H9 (cell line): ENCODE measurements at places on chromosomes 12 and 14. TPM values are rescaled to one million over a fixed set of nuclear protein-coding genes. Genes with fewer than 3 reads are reported as not detected.

DNA sequence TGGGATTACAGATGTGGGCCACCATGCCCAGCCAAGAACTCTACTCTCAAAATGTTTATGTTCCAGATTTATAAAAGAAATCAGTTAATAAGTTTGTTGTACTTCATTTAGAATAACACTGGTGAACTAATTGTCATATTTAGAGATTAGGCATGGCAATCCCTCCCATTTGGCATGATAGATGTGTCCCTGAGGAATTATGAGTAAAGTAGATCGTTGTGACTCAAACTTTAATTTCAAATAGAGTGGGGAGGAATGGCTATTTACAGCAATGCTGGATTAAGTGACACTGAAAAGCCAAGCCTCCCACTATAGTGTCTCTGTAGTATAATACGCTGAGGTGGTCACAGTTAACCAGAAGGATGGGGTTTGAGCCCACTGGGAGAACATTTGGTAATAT lies 39.3 kb upstream of the RTRAF start:
- no peaks in the 10 kb centered on the region for H3K27me3 ChIP-seq
- no peak for DNase-seq
- no peak overlapping the region for H3K27ac ChIP-seq
- no peaks in the 10 kb centered on the region for H3K4me1 ChIP-seq

MIPOL1 gene
- 13.4 and 15.6 TPM in 2 replicates for total RNA-seq

DNA sequence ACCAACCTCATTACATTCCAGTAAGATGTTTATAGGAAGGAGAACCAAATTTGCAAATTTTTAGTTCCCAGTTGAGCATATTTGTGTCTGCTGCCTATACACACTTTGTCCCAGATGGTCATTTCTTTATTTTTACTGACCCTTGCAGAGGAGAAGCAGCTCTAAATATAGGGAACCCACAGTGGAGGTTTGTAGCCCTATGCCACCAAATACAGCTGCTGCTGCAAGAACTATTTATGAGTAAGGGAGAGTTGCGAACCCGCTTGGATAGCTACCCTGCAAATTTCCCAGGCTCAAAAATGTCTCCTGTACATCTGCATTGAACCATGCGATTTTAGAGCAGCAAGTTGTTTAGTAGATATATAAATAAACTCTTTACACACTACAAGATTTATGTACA lies 48.2 kb downstream of the NAV3 start:
- no peaks in the 10 kb centered on the region for H3K4me1 ChIP-seq
- no peaks in the 10 kb centered on the region for H3K27me3 ChIP-seq
- no peak overlapping the region for H3K4me3 ChIP-seq
- no peak for DNase-seq
- H3K36me3 ChIP-seq: no peaks in the 10 kb centered on the region

- DNase-seq: peak; percentile 34
- H3K36me3 ChIP-seq: no peaks in the 10 kb centered on the region
- H3K27me3 ChIP-seq: no peaks in the 10 kb centered on the region
- H3K4me1 ChIP-seq: peaks cover 10% of the 10 kb centered on the region; the same call in 1 of the 2 replicates
- no peak overlapping the region for H3K27ac ChIP-seq
Observed at GRCh38 chr14:98069712-98070171, 1202.3 kb downstream of the BCL11B start.

TTC8 gene
- total RNA-seq: 9.2 and 10.3 TPM in 2 replicates

GRCh38 chr12:6303071-6303470 lies 7.4 kb upstream of the PLEKHG6 start:
- no peak overlapping the region for H3K4me3 ChIP-seq
- H3K4me1 ChIP-seq: no peaks in the 10 kb centered on the region
- H3K36me3 ChIP-seq: no peaks in the 10 kb centered on the region
- H3K27ac ChIP-seq: no peak overlapping the region
- no peak for DNase-seq
- H3K27me3 ChIP-seq: no peaks in the 10 kb centered on the region

DNA sequence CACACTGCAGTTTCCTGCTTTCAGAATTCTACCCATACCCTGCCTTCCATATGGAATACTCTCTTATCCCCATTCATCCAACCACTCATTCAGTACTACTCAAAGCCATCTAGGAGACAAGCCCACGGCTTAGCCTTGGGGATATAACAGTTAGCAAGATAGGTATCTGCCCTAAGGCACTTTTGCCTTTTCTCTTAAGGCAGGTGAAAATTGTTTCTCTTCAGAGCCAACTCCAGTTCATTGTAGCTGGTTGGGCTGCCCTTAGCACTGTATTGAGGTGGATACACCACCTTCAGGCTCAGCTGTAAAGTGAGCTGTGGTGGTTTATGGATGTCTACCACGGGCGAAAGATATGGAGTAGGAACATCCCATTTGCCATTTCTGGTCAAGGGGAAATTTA lies 729.7 kb upstream of the TBX3 start:
- H3K36me3 ChIP-seq: no peaks in the 10 kb centered on the region
- H3K27ac ChIP-seq: no peak overlapping the region
- no peak for DNase-seq
- H3K4me3 ChIP-seq: no peak overlapping the region

TMEM119 gene
- not detected in 2 replicates for total RNA-seq

DNA sequence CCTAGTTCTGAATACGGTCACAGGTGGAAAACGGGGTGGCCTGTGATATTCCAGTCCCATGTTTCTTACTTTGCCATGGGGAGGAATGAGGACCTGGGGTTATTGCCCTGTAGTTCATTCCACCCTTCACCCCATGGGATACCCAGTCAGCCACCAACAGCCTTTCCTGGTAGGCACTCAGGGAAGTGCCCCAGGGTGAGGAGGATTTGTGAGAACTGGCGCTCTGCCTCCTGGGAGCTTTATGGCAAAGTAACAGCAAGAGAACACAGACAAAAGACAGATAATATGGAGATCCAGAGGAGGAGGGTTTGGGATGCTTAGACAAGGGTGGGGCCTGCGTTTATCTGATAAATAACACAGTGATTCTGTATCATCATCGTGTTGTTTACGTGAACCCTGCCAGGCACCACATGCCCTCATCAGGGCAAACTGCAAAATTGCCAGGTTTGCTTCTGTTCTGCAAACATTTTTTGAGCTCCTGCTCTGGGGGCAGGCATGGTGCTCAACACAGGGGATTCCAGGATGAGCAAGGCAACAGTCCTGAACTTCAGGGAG lies 223.5 kb downstream of the SLC41A2 start:
- no peak overlapping the region for H3K27ac ChIP-seq
- no peaks in the 10 kb centered on the region for H3K36me3 ChIP-seq
- H3K4me3 ChIP-seq: no peak overlapping the region

GRCh38 chr12:122820838-122821271 lies 14.4 kb upstream of the HIP1R start:
- H3K27ac ChIP-seq: no peak overlapping the region
- H3K27me3 ChIP-seq: no peaks in the 10 kb centered on the region
- H3K4me3 ChIP-seq: no peak overlapping the region; the same call in 2 of the 3 replicates
- H3K36me3 ChIP-seq: no peaks in the 10 kb centered on the region
- no peak for DNase-seq

GRCh38 chr14:77043177-77043983 lies 14.9 kb upstream of the IRF2BPL start:
- no peak overlapping the region for H3K27ac ChIP-seq
- no peak for DNase-seq
- peaks cover 25% of the 10 kb centered on the region for H3K4me1 ChIP-seq
- no peaks in the 10 kb centered on the region for H3K36me3 ChIP-seq

GLIPR1L1 gene
- total RNA-seq: 1.9 and 3.2 TPM in 2 replicates

CCDC175 gene
- total RNA-seq: 0.09 TPM in 1 of 2 replicates, not detected in the other

TAPBPL gene
- 1.4 and 2.3 TPM in 2 replicates for total RNA-seq

DNA sequence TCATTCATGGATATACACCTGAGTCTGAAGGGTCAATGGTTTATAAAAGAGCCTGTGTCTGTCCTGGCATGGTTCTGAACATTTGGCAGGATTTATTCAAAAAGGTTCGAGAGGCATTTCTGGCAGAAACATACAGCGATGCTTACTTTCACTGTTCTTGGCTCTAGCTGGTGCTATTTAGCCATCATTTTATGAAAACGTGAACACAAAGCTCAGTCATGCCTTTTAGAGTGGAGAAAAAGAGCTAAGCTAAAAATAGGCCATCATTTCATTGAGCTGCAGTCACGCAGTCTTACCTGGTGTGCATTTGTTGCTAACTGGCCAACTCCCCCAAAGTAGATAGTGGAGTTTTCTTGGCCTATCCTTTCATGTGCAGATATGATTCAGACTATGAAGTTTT lies 1209.5 kb downstream of the SLC16A7 start:
- no peaks in the 10 kb centered on the region for H3K36me3 ChIP-seq
- H3K4me1 ChIP-seq: no peaks in the 10 kb centered on the region
- H3K4me3 ChIP-seq: no peak overlapping the region
- H3K27me3 ChIP-seq: no peaks in the 10 kb centered on the region
